ENCODE measurements at places on chromosomes 3 and 15. TPM values are rescaled to one million over a fixed set of nuclear protein-coding genes. Genes with fewer than 3 reads are reported as not detected.

DNA sequence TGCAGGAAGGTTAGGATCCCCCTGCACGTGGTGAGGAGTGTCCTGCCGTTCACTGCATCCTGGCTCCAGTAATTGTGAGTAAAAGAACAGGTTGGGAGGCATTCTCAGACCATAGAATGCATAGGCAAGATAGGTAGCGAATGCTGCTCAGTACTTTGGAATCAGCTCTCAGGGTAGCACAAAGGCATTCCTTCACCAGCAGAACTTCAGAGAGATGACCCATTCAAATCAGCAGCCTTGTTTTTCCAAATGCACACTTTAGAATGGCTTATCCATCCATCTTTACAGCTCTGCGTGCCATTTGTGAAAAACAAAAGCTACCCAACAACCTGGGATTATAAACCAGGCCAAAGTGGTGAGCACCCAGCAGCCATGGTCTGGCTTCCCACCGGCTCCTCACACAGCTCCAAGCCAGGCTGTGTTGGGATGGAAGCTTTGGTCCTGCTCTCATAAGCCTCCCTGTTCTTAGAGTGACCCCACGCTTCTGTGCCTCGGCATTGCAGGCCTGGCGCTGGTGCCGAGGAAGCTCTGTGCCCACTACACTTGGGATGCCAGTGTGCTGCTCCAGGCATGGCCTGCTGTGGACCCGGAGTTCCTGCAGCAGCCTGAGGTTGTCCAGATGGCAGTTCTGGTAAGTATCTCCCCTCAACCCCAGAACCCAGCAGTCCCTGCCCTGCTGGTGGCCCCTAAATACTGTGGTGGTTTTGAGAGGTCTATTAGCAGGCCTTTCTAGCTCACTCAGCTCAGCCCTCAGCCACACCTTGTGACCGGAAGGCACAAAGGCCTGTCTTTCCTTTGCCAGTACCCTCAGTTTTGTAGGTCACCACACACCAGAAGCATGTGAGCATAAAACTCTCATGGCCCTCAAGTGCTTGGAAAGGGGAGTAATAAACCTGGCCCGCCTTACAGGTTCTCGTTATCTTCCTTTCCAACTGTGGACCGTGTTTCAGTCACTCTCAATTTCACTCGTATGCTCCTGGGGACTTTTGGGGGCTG is 52.9 kb upstream of the LIMD1 start:
- no peak for DNase-seq

DNA sequence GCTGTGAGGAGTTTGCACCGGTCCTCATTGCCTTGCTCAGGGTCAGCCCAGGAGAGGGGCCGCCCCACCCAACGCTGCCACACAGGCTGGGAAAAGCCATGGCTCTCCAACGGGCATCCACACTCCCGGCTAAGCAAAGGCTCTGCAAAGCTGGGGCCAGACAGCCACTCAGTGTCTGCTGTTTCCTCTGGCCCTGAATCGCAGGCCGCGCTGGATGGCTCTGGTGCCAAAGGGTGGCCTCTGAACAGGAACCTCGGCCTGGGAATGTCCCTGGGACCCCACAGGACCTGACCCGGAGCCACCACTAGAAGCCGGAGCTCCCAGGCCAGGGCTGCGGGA is 42.9 kb downstream of the RPN1 start:
- no peak for DNase-seq

GRCh38 chr3:55641964-55642363 is 154.9 kb upstream of the WNT5A start:
- DNase-seq: no peak

Gene GPR176
- total RNA-seq: 4.6 TPM

DNA sequence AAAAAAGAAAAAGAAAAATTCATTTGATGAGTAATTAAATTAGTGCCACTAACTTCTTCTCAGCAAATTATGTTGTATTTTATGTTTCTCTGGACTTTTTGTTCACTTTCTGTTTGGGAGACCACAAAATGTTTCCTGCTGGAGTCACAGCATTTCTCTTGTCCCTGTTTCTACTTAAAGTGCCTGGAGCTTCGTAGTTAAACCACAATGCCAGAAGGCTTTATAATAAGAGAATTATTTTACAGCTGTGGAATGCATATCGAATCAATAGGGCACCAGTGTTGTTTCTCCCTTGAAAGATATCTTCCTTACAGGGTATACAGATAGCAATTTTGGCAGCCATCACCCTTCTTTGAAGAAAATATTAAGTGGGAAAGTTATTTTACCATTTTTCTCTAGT is 3.2 kb downstream of the DTWD1 start:
- DNase-seq: no peak

DNA sequence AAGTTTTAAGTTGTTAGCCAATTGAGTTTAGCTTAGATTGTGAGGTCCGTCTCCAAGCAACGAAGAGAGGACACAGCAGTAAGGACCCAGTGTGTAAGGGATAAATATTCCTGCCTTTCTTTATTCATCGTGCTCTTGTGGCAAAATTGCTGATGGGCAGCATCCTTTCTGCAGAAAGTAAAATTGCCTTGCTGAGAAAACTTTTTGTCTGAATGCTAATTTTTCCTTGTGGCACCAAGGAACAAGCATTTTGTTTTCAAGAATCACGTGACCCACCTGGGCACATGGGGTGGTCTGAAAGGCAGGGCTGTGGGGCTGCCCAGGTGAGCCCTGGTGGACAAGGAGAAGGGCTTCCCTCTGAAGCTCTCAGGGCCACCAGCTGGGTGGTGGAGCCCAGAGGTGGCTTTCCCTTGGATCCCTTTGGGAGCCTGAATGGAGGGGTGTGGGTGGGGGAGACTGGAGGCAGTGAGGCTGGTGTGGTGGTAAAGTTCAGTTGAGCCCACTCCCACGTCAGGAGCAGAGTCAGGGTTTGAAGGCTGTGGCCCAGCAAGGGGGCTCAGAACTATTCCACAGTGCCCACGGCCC is 24.0 kb upstream of the TMCC1 start:
- DNase-seq: no peak

Gene KNG1
- total RNA-seq: 0.14 TPM

- no peak for DNase-seq
Measured at GRCh38 chr15:52559575-52559974, 9.3 kb downstream of the ARPP19 start.

GRCh38 chr3:125695688-125696087 is 100.4 kb upstream of the OSBPL11 start:
- no peak for DNase-seq

Measured in upper lobe of right lung (tissue), 1 donor.